Activated gamma-delta T cell treated with anti-CD3 and anti-CD28 coated beads, Interleukin-2, amount 50 U/mL, for 16 hours (primary cell): ENCODE measurements at places on chromosomes 3 and 15.

DNA sequence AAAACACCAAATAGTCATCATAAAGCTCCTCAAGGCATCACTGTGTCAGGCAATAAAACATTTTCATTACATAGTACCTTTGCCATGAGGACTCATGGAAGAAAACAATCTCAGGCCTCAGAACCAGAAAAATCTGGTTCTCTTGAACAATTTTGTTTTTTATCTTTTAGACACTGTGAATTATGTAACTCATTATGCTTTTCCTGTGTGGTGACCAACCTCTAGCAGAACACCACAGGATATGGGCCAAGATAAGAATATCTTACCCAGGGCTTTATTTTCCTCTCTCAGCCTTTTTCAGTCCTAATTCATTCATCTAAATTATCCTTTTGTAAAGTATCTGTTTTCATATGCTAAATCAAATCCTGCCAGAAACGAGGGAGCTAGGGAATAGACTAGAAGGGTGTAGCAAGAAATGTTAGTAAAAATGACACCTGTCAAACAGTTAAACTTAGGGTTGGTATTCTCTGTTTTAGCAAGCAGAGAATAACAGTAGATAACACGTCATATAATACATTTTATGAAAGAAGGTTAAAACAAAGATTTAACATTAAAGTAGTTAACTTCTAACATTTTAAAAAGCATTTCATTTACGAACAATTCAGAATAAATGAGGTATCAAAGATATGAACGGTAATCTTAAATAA, 111.1 kb downstream of the FBXL22 start:
- DNase-seq: no peak

- no peak for DNase-seq
Measured at GRCh38 chr3:15064299-15064834, 748 bp downstream of the MRPS25 start.

DNA sequence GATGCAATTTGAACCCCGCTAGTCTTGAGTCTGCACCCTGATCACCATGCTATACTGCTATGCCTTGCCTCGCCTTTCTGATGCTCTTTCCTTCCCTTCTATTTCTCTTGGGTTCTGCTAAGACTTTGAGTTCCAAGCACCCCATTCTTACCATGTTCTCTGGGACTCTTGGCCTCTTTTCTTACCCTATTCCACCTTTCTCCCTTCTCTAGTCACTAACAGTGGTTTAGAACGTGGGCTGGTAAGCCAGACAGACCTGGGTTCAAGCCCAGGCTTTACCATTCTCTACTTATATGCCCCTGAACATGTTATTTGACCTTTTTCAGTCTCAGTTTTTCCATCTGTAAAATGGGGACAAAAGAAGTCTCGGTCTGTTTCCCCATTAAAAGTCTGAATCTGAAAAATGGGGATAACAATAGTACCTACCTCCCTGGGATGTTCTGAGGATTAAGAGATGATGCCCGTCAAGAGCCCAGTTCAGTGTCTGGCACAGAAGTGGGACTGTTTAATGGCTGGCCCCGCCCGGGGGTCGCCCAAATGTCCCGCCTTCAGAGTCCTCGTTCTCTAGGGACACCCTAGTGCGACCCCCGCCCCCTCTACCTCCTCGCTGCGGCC, 376 bp downstream of the TADA3 start:
- no peak for DNase-seq

GRCh38 chr3:61674596-61674995, 113.2 kb downstream of the PTPRG start:
- DNase-seq: no peak

DNA sequence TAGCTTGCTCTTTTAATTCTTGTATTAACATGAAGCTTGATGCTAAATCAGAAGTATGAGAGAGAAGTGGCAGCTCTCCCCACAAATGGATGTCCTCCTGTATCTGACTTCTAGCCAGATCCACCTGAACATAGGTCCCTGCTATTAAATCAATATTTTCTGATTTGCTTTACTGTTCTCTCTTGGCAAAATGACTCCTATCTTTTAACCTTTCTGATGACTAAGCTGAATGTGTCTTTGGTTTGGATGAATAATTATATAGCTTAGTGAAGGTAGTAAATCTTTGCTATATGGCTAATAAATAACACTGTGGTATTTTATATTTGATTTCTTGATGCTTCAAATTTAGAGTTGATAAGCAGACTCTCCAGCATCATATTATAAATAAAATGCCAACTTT, 28.3 kb upstream of the ARL14 start:
- no peak for DNase-seq

DNA sequence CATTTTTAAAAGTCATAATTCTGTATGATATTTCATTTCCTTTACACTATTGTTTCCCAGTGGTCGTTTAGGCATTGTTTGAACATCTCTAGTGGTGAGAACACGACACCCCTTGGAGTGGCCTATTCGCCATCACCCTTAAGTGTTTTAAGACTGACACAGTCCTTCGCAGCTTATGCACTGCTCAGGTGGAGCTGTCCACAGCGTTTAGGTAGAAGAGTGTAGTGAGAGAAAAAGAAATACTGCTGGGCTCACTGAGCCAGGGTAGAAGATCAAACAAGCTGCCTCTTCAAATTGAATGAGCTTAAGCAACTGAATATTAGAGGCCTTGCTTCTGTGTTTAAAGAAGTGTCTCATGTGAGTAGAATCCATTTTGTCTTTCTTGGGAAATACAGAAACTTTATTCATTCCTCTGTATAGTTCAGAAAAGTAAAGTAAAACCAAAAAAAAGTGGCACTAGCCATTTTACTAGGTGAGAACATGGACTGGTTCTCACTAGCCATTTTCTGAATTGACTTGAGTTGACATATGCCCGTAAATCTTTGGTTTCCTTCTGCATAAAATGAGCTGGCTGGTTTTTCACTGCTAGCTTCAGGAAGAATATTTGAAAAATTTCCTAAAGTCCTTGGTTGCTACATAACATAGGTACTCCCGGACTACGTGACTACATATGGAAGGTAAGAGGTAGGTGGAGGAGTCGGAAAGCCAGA, 155.9 kb downstream of the P3H2 start:
- DNase-seq: no peak

- no peak for DNase-seq
Measured at GRCh38 chr15:70504299-70504951, 258.9 kb downstream of the UACA start.

DNA sequence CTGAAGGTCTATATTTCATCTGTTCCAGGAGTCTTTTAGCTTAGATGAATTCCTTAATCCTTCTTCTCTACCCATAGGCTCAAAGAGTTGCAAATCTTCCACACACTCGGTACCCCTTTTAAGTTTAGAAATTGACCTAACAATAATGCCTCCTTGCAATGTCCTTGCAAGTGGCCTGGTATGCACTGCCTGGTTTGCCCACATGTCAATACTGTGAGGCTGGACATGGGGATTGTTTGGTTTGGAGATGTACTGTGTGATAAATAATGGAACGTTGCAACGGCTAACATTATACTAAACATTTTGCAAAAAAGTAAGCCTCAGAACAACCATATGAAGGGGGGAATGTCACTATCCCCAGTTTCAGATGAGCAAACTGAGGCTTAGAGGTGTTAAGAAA, 22.4 kb upstream of the TPM1 start:
- no peak for DNase-seq

- DNase-seq: no peak
Measured at GRCh38 chr3:16848007-16848406, 36.7 kb upstream of the PLCL2 start.

GRCh38 chr3:169815590-169816150, 3.0 kb upstream of the LRRC34 start:
- no peak for DNase-seq

- DNase-seq: no peak
Measured at GRCh38 chr3:13348661-13349396, 71.3 kb downstream of the NUP210 start.

GRCh38 chr3:182710557-182711157, 82.6 kb upstream of the ATP11B start:
- DNase-seq: no peak

DNA sequence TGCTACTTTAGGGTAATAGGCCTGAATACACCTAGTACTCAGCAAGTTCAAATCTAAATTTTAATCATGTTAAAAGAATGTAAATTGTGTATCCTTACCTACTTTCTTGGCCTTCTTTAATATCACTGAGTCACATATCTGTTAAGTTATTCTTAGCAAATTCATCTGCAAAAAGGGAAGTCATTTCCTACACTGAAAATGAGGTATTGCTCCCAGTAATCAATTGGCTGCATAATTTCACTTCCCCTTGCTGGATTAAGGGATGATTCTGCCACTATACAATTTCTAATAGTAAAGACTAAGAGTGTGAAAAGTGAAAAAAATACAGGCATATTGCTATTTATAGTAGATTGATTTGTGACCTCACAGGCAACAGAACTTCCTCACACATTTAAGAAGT, 47.8 kb downstream of the CCDC54 start:
- DNase-seq: no peak

GRCh38 chr3:169581633-169582032, 81.9 kb downstream of the MECOM start:
- no peak for DNase-seq

DNA sequence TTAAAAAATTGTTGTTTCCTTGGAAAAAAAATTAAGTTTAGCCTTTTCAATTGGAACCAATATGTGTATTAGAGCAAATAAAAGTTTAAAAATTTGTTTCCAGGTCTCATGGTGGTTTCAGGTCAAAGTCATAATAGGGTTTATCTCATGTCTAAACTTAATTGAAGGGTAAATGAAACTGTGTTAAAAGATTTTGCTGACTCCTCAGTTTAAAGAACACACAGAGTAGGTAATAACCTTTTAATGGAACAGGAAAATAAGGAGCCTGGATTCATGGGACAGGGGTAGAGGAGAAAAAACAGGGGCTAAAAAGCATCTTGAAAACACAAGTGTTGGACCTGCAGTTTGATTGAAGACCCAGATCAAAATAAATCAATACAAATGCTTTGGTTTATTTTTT, 190.6 kb downstream of the MFSD1 start:
- DNase-seq: no peak

GRCh38 chr3:57064001-57064400, 3.5 kb downstream of the SPATA12 start:
- no peak for DNase-seq

DNA sequence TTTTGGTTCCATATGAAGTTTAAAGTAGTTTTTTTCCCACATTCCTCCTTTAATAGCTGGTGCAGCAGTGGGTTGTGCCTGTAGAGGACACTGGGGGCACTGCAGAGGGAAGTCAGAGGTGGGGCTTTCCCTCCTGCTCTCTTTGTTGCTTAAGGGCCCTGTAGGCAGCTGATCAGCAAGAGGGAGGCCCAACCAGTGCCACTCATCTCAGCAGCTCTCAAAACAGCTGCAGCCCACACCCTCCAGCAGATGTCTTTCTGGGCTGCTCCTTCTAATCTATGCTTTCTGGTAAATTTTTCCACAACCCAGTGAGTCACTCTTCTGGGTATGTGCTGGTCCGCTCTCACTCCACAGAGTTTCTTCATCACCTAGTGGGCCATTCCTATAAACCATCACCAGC, 263.8 kb downstream of the FEZF2 start:
- DNase-seq: no peak

DNA sequence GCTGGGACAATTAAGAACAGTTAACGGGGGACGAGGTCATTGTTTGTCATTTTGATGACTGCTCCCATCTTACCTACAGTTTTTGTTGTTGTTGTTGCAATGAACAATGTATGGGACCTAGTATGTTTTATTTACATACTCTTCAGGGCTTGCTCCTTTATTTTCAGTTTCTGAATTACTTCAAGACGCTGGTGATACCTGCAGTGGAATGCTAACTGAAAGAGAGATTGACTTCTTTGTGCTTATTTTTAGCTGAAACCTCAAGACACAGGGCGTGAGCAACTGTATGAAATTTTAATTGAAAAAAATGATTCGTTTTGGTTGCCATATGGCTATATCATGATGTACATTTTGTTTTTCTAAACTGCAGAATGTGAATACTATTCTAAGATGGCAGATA, 297.9 kb downstream of the EDEM1 start:
- DNase-seq: no peak

- DNase-seq: no peak
Measured at GRCh38 chr15:94107652-94108051, 123.7 kb upstream of the MCTP2 start.

DNA sequence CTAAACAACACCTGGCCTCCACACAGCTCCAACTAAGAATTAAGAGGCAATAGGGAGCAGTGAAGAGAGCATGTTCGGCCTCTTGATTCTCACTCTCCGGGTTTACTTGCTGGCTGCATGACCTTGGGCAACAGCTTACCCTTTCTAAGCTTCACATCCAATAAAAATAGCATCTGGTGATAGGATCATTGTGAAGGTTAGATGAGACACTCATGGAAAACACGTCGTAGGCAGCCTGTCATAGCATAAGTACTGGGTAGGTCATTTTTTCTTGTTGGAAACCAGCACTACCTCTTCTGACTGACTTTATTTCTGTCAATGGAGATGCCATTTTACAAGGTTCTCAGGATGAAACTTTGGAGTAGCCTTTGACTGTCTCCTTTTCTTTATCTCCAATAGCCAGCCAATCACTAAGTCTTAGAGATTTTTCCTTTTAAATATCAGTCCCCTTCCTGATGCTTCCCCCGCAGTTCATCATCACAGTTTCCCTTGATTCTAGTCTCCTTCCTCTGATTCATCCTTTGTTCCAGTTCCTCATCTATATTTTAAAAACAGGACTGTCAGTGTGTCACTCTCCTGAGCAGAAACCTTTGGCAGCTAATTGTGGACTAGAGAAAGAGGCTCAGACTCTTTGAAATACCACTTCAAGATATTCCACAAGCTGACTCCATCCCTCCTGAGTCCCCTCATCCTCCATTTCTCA, 271.5 kb downstream of the SLC9A9 start:
- no peak for DNase-seq

GRCh38 chr15:78624651-78625590, 4.1 kb upstream of the CHRNA3 start:
- no peak for DNase-seq

DNA sequence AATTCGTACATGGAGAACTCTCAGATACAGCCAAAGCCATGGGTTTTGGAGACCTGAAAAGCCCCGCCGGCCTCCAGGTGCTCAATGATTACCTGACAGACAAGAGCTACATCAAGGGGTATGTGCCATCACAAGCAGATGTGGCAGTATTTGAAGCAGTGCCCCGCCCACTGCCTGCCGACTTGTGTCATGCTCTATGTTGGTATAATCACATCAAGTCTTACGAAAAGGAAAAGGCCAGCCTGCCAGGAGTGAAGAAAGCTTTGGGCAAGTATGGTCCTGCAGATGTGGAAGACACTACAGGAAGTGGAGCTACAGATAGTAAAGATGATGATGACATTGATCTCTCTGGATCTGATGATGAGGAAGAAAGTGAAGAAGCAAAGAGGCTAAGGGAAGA, 23.5 kb downstream of the MYO5A start:
- no peak for DNase-seq

DNA sequence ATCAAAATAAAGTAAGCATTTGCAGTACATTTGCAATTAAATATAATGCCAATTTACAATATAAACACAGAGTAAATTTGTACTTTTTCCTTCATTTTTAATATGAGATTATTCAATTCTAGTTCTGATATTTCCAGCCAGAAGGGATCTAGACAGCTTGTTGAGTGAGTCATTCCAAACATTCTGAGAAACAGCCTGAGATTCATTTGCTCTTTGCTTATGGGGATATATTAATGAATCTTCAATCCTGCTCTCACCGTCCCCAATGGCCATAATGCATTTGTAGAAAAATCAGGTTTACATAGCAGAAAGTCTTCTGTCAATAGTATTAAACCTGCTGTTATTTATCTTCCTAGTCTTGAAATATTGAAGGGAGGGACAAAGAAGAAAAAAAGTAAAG, 554.2 kb downstream of the TUSC7 start:
- no peak for DNase-seq

GRCh38 chr3:12193485-12194165, 34.9 kb upstream of the TIMP4 start:
- no peak for DNase-seq
